ENCODE measurements at places on chromosomes 12 and 14. TPM values are rescaled to one million over a fixed set of nuclear protein-coding genes. Genes with fewer than 3 reads are reported as not detected.

The GIT2 gene
- 26.8 TPM for total RNA-seq

The AGAP2 gene
- total RNA-seq, result 0.69 TPM

DNA sequence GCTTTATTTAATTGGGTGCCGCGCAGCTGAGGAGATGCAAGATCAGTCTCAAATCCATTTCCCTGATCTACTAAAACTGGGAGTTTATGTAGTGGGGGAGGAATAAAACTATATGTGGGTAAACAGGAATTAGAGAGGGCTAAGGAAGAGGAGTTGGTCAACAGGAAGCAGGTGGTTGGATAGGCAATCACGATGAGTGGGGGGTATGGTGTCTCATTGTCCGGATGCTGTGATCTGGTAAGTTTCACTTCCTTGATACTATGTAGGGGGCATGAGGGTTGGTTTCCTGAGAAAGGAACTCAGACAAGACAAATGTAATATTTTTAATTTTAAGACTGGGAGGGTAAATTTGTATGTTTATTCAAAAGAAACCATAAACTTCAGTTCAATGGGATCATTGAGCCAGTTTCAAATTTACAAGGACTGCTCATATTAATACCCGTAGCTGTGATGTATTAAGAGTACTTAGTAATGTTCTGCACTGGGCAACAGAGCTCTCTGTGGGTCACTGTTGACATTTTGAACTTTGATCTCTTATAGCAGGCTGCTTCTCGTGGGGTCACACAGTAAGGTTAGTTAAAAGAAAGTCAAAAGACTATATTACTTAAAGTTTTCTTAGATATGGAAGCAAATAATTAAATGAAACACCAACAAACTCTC, 786.2 kb upstream of the FBXO33 start:
- no peak for DNase-seq

DNA sequence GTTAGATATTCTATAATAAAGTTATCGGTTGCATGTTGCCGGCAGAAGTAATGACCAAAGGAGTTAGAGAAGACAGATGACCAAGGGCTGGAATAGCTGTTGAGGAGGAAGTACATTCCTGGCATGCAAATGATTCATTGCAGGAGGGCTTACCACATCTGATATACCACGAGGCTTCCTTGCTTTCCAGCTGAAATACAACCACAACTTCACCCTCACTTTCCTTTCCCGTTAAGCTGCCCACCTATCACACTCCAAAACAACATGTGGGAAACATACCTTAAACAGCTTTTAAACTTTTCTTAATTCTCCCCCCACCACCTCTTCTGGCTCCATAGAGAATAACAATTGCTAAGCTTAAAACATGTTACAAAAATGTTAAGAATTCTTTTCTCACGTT, 594.1 kb downstream of the NRXN3 start:
- DNase-seq, result peak; percentile 30

- no peak for DNase-seq
These were observed 66.6 kb downstream of the ERGIC2 start for GRCh38 chr12:29314416-29314815.

Measured in mammary epithelial cell (primary cell).